ENCODE measurements at places on chromosomes 5 and 9.

GRCh38 chr5:173970878-173971650, 17.9 kb upstream of the C5orf47 start:
- no peak for DNase-seq

DNA sequence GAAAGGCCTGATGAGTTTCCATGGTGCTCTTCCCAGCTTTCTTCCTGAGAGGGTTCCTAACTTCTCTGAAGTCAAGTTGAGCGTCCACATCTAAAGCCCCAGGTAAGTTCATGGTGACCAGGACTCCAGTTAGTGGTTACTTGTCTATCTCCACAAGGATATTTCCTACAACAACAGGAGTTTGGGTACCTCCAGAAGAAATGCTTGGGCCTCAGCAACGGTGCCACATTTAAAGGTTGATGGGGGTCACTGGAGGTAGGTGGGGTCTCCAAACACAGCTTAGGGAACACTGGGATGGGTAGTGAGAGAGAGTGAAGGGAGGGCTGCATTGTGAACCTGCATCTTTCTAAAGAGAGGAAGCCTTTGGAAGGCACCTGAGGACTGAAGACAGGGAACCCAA, 123.4 kb downstream of the BOD1 start:
- DNase-seq: no peak

GRCh38 chr5:175470781-175471180, 7.6 kb upstream of the SFXN1 start:
- DNase-seq: no peak

DNA sequence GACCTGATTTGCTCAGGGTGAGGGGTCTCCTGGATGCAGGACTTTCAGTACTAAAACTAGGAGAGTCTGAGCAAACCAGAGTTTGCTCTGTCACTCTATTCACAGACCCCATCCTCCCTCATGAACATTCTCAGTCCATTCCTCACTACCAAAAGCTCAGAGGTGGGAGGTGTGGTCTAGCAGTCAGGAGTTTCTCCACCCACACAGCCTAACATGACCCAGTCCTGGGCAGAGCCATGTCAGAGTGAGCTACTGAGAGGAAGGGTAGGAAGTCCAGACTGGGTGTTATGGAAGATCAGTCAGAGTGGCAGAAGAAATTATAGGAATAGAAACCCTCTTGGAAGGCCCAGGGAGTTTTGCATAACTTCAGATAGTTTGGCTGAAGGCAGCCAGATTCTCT, 113.3 kb upstream of the GRAMD2B start:
- DNase-seq: no peak

DNA sequence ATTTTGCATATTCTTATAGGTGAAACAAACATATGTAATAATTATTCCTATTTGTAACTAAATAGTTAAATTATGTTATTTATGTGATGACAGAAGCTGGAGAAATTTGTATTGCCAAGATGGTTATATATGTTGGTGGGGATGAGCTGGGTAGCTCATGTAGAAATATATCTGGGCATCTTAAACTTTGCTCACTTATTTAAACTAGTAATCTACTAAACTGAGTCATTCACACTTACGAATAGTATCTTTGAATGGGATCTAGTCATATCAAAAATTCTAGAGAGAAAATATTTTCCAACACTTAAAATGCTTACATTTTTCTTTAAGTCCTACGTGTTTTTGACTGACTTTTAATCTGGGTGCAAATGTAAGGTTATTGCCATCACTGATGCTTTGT, 44.6 kb upstream of the EIF4EBP3 start:
- no peak for DNase-seq

GRCh38 chr9:114287763-114288192, 35.1 kb upstream of the ORM1 start:
- no peak for DNase-seq

DNA sequence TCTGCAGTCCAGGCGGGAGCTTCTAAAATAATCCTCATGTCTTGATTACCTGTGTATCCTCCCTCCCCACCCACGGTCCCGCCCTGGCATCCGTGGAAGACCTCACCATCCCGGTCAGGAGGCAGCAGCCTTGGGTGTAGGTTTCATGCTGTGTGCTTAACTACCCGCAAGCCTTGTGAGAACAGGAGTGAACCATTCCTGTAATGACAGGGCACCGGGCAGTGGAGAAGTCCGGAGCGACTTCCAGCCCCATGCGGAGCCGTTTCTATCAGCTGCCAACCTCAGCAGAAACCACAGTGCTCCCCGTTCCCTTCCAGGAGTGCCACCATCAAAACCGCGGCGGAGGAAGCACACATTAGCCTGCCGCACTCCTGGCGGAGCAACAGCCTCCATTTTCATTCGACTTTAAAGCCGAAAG, 123.5 kb upstream of the LMX1B start:
- DNase-seq: no peak

- no peak for DNase-seq
Measured at GRCh38 chr5:135161221-135161620, 127.2 kb upstream of the PITX1 start.

- no peak for DNase-seq
Measured at GRCh38 chr9:120755044-120755443, 38.2 kb downstream of the FBXW2 start.

GRCh38 chr5:159514229-159514810, 184.0 kb upstream of the IL12B start:
- no peak for DNase-seq

GRCh38 chr5:14172149-14172795, 29.1 kb downstream of the TRIO start:
- DNase-seq: no peak

DNA sequence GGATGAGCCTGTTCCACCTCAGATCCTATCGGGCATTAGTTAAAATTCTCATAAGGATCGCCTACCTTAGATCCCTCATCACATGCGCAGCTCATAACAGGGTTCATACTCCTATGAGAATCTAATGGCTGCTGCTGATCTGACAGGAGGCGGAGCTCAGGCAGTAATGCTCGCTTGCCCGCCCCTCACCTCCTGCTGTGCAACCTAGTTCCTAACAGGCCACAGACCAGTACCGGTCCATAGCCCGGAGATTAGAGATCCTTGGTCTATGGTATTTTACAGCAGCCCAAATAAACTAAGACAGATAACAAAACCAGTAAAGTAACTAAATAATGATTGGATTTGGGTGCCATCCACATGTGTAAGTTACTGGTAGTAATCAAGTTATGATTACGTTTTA, 17.5 kb downstream of the GOLPH3 start:
- no peak for DNase-seq

- DNase-seq: no peak
Measured at GRCh38 chr9:127273326-127273725, 8.8 kb downstream of the GARNL3 start.

Data from vagina (tissue), 2 donors.